ENCODE measurements at places on chromosomes 1 and 21.

DNA sequence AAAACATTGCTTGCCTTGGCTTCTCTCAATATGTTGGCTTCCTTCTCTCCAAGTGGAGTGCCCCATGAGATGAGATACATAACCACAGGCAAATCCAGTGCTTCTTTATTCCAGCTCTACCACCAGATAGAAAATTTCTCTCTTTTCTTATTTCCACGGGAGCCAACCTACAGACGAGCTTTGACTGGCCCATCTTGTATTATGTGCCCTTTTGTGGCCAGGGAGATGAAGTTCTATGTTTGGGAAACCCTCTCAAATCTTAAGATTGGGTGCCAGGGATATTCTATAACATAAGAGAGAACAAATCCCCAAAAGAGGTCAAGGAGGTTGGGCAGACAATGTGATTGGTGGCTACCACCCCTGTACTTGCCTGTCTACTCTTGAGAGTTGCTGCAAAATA lies 351.8 kb downstream of the ZNF326 start:
- H3K36me3 ChIP-seq: no peaks in the 10 kb centered on the region
- H3K4me1 ChIP-seq: no peaks in the 10 kb centered on the region
- DNase-seq: no peak
- no peaks in the 10 kb centered on the region for H3K27me3 ChIP-seq
- H3K27ac ChIP-seq: no peak overlapping the region

DNA sequence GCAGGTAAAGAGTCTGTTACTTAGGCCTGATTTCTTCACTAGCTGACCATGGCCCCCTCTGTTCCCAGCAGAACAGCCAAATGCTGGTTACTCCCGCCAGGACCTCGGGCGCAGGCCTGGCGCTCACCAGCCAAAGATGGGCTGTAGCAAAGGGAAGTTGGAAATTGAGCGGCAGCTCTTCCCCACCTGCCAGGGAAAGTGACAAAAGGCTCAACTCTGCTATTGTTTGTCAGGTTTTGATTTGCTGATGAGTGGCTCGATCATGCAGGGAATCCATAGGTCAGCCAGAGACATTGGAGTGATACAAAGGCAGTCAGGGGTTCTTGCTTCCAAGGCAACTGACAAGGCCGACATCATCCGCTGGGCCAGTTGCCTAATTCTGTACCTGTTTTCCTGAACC lies 120.1 kb downstream of the ASTN1 start:
- no peak for DNase-seq
- H3K27me3 ChIP-seq: no peaks in the 10 kb centered on the region
- no peaks in the 10 kb centered on the region for H3K36me3 ChIP-seq
- no peak overlapping the region for H3K27ac ChIP-seq

DNA sequence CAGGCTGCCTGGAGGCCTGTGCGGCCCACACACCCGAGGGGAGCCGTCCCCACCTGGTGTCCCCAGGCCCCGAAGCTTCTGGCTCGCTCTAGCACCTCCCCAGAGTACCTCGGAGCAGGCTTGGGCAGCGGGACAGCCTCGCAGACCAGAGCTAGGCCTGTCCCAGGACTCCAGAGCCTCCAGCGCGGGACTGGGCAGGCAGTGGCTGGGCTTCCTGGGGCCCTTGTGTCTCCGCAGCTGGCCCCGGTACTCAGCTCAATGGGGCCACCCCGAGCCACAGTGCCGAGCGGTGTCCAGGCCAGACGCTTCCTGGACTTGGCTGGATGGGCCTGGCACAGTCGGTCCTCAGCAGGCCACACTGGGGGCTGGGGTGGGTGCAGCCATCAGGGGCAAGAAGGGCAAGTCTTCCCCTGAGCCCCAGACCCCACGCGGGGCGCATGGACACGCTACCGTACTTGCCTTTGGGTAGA lies 4.9 kb downstream of the SCNN1D start:
- DNase-seq: no peak
- H3K4me3 ChIP-seq: no peak overlapping the region
- no peaks in the 10 kb centered on the region for H3K4me1 ChIP-seq
- H3K36me3 ChIP-seq: no peaks in the 10 kb centered on the region

GRCh38 chr1:230087717-230088105 lies 20.7 kb downstream of the GALNT2 start:
- H3K4me3 ChIP-seq: no peak overlapping the region
- H3K27ac ChIP-seq: peak overlapping the region; percentile 33
- H3K4me1 ChIP-seq: peaks cover 86% of the 10 kb centered on the region

GRCh38 chr1:15738416-15739113 lies 2.5 kb downstream of the SLC25A34 start:
- no peaks in the 10 kb centered on the region for H3K27me3 ChIP-seq
- DNase-seq: no peak
- H3K27ac ChIP-seq: no peak overlapping the region
- no peaks in the 10 kb centered on the region for H3K4me1 ChIP-seq
- no peaks in the 10 kb centered on the region for H3K36me3 ChIP-seq

- no peaks in the 10 kb centered on the region for H3K4me1 ChIP-seq
- H3K27ac ChIP-seq: no peak overlapping the region
- H3K27me3 ChIP-seq: no peaks in the 10 kb centered on the region
- peak; percentile 59 for DNase-seq
Observed at GRCh38 chr1:23923592-23924499, 10.7 kb upstream of the CNR2 start.

GRCh38 chr21:37224861-37225839 lies 42.0 kb downstream of the VPS26C start:
- H3K27ac ChIP-seq: no peak overlapping the region
- peaks cover 32% of the 10 kb centered on the region for H3K36me3 ChIP-seq
- H3K27me3 ChIP-seq: no peaks in the 10 kb centered on the region
- no peak overlapping the region for H3K4me3 ChIP-seq

GRCh38 chr21:30194701-30195299 lies 21.1 kb downstream of the CLDN8 start:
- peak; percentile 50 for DNase-seq
- no peaks in the 10 kb centered on the region for H3K4me1 ChIP-seq
- peaks cover 4% of the 10 kb centered on the region for H3K27me3 ChIP-seq
- H3K36me3 ChIP-seq: no peaks in the 10 kb centered on the region

- H3K4me1 ChIP-seq: 0 out of 2 replicates have a peak, but pooled peaks cover 4% of the 10 kb centered on the region
- no peaks in the 10 kb centered on the region for H3K36me3 ChIP-seq
- no peak overlapping the region for H3K27ac ChIP-seq
- DNase-seq: no peak
- no peak overlapping the region for H3K4me3 ChIP-seq
- no peaks in the 10 kb centered on the region for H3K27me3 ChIP-seq
Observed at GRCh38 chr1:222097588-222097987, 355.7 kb upstream of the DUSP10 start.

GRCh38 chr1:158199849-158200248 lies 19.2 kb downstream of the CD1D start:
- no peaks in the 10 kb centered on the region for H3K4me1 ChIP-seq
- H3K36me3 ChIP-seq: no peaks in the 10 kb centered on the region
- no peak for DNase-seq
- H3K27ac ChIP-seq: no peak overlapping the region
